ENCODE measurements at places on chromosomes 3 and 15. TPM values are rescaled to one million over a fixed set of nuclear protein-coding genes. Genes with fewer than 3 reads are reported as not detected.

The SNX22 gene
- 1.1 TPM for total RNA-seq

The TTC21A gene
- total RNA-seq: 5.1 TPM

The LRRC58 gene
- total RNA-seq: 18.0 TPM

The OCA2 gene
- not detected for total RNA-seq

The TRH gene
- total RNA-seq: 6.5 TPM

The RMDN3 gene
- total RNA-seq: 18.9 TPM

The GOLGA8S gene
- total RNA-seq: 0.27 TPM

The DAZL gene
- not detected for total RNA-seq

The ISG20 gene
- 40.7 TPM for total RNA-seq

The EPHA6 gene
- not detected for total RNA-seq

The CCR2 gene
- total RNA-seq: 0.81 TPM
